ENCODE measurements at places on chromosomes 7 and 10.
A peak's percentile ranks its signal among the peaks of the same experiment; 100 is the strongest.

- DNase-seq, result no peak
Measured at GRCh38 chr10:43417950-43418768, 9.2 kb upstream of the HNRNPF start.

DNA sequence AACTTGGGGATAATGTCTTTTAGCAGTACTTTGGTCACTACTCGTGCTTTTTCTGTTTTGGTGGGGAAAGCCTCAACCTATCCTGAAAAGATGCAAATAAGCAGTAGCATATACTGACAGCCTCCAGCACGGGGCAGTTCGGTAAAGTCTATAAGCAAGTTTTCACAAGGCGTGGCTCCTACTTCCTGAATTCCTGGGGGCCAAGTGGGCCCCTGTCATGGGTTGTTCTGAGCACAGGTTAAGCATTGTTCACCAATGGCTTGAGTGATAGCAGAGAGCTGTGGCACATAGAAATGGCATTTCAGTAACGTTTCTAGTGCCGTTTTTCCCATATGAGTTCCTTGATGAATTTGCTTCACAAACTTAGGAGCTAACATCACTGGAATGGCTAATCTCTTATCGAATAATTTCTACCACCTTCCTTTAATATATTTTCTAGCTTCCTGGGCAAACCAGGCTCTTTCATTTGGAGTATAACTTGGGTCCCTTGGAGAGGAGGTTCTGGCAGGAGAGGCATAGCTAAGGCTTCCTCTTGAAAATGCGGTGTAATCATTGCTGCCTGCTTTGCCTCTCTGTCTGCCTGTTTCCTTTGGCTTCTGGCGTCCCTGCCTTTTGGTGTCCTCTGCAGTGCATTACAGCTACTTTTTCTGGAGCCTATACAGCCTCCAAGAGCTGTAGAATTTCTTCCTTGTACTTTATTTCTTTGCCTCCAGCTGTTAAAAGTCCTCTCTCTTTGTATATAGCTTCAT lies 11.7 kb upstream of the ZNF239 start:
- no peak for DNase-seq

DNA sequence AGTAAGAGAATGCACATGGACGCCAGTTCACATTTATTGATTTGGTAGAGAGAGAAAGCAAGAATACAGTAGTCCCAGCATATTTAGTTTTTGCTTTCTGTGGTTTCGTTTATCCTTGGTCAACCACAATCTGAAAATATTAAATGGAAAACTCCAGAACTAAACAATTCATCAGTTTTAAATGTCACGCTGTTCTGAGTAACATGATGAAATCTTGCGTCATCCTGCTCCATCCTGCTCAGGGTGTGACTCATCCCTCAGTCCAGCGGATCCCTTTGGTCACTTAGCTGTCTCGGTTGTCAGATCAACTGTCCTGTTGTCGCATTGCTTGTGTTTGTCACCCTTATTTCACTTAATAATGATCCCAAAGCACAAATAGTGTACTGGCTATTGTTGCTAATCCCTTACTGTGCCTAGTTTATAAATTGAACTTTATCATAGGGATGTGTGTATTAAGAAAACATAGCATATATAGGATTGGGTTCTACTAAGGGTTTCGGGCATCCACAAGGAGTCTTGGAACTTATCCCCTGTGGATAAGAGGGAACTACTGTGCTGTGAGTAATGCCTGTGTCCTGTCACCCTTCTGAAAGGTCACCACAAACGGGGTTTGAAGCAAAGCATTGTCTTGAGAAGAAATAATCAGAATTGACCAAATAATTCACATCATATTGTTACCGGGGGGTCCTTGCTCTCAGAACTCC lies 73.6 kb downstream of the OTUD1 start:
- peak; percentile 22 for DNase-seq

GRCh38 chr7:37698276-37698675 lies 14.7 kb downstream of the GPR141 start:
- no peak for DNase-seq

GRCh38 chr7:23261843-23262452 lies 15.4 kb downstream of the GPNMB start:
- DNase-seq, result peak; percentile 78

GRCh38 chr10:127872871-127873600 lies 19.7 kb downstream of the CLRN3 start:
- DNase-seq, result no peak

DNA sequence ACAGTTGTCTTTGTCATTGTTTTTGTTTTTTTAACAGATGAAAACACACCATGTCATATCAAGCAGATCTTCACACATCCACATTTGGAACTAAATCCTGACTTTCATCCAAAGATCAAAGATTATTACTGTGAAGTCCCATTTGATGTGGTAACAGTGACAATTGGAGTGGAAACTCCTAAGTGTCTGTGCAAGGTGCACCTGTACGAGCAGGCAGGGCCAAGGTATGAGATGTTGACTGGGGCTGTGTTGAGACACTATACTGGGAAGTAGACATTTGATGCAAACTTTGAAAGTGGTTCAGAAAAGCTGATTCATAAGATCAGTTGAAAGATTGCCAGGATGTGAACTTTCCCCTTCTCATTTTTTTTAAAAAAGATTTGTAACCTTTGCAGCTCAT lies 152.3 kb downstream of the CPED1 start:
- DNase-seq, result no peak

DNA sequence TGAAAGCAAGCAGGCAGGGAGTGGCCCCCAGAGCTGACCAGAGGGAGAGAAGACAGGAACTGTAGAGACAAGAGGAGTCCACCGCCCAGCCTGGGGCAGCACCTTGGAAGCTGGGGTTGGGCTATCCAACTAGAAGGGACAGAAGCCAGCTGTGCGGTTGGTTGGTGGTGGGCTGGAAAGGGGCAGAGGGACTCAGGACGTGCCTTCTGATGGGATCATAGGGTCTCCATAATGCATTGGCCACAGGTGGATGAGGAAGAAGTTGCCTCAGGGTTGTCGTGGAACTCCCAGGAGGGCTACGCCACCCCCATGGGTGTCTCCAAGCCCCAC lies 114.0 kb upstream of the RET start:
- DNase-seq, result no peak

DNA sequence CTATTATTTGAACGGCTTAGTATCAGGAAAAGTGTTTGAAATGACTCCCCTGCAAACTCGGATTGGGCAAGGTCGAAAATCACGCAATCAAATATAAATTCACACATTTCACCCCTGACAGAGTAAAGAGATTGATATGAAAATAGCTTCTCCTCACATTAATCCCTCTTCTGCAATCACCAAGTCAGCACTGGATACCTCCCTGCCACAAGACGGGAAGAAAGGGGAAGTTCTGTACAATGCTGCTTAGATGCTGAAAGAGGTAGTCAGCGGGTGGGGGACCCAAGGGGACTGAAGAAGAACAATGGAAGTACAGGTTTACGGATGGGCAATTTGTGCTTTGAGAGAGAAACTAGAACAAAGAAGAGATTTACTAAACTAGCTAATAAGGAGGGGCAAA lies 72.0 kb upstream of the ANK3 start:
- no peak for DNase-seq

DNA sequence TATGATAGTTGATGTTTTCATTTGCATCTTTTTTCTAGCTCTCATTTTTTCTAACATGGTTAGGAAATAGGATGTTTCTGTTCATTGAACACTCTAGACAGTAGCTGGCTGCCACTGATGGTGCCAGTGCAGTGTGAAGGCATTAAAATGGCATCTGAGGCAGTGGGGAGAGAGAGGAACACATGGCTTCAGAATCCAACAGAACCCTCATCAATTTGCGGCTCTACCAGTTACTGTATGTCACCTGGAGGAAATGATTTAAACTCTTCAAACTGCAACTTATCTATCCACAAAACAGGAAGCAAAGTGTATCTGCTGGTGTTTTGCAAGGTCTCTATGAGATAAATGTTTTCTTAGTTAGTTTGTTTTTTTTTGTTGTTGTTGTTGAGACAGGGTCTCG lies 305.2 kb upstream of the PRKCQ start:
- no peak for DNase-seq

DNA sequence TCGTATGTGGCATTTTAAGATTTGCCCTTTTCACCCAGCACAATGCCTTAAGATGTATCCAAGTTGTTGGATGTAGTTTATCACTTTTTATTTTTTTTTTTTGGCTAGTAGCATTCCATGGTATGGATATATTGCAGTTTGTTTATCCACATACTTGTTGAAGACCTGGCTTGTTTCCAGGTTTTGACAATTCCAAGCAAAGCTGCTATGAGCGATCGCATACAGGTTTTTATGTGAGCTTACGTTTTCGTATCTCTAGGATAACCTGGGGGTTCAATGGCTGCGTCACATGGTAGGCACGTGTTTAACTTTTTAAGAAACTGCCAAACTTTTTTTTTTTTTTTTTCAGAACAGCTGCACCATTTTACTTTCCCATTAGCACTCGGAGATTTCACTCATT lies 32.2 kb downstream of the BAIAP2L1 start:
- no peak for DNase-seq

- no peak for DNase-seq
Measured at GRCh38 chr10:132113766-132114365, 48.1 kb downstream of the JAKMIP3 start.

DNA sequence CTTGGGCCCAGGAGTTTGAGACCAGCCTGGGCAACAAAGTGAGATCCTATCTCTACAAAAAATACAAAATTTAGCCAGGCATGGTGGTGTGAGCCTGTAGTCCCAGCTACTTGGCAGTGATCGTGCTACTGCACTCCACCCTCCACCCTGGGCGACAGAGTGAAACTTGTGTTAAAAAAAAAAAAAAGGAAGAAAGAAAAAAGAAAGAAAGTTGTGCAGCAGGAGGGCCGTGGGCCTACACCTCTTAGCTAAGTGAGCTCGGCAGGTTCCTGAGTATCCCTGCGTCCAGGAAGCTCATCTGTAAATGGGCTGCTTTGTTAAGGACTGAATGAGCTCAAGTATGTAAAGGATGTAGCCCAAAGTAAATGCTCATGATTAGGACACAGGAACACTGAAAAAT lies 155.0 kb downstream of the RNF216 start:
- DNase-seq, result no peak

DNA sequence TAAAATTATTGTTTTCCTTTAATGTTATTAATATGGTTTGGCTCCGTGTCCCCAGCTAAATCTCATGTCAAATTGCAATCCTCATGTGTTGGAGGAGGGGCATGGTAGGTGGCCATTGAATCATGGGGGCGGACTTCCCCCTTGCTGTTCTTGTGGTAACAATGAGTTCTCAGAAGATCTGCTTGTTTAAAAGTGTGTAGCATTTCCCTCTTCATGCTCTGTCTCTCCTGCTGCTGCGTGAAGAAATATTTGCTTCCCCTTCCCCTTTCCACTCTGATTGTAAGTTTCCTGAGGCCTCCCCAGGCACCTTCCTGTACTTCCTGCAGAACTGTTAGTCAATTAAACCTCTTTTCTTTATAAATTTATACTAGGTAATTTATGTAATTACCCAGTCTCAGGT lies 27.5 kb downstream of the VIM start:
- no peak for DNase-seq

DNA sequence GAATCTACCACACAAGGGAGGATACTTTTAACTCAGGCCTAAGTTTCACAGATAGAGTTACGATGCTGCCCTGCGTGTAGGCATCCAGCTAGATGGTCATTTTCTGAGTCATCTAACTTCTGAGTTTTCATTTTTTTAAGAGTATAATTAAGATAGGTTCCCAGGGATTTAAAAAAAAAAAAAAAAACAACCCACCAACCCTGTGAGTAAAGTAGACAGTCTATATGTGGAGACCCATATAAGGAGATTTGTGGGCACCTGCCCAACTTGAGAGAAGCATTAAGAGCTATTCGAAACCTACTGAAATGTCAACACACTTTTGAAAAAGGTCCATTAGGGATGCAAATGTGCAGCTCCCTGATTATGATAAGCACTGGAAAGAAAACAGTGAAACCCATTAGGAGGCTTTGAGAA lies 257.3 kb downstream of the TRIL start:
- DNase-seq, result no peak

DNA sequence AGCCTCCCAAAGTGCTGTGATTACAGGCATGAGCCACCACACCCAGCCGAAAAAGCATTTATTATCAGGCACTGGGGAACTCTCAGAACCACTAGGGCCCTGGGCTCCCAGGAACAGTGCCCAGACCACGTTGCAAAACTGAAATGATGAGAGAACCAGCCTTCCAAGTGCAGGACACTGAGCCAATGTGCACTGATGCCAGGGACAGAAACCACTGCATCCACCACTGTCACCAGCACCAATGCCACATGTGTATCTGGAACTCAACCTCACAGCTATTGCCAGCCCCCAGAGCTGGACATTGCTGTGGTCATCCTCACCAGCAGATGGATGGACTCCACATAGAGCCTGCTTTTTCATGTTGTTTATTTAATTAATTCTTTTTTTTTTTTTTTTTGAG lies 28.2 kb upstream of the TPST1 start:
- no peak for DNase-seq

GRCh38 chr7:101590663-101591435 lies 38.2 kb downstream of the MYL10 start:
- no peak for DNase-seq

DNA sequence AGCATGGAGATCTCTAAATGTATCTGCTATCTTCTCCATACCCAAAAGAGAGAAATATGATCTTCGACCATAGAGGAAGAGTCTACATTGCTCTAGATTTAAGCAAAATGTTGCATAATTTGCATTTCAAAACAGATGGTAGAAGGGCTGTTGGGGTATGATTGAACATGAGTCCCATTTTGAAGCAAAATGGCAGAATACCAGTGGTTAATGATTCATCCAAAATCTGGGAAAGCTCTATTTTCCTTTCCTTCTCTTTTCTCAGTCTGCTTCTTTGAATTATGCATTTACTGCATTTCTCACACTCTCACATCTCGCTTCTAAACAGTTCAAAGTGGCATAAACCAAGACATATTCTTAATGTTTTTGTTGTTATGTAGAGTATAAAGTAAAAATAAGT lies 178.5 kb downstream of the MACC1 start:
- DNase-seq, result no peak

- DNase-seq, result no peak
Measured at GRCh38 chr10:11272915-11273389, 255.3 kb downstream of the CELF2 start.

- no peak for DNase-seq
Measured at GRCh38 chr7:43808410-43808809, 49.9 kb downstream of the BLVRA start.

DNA sequence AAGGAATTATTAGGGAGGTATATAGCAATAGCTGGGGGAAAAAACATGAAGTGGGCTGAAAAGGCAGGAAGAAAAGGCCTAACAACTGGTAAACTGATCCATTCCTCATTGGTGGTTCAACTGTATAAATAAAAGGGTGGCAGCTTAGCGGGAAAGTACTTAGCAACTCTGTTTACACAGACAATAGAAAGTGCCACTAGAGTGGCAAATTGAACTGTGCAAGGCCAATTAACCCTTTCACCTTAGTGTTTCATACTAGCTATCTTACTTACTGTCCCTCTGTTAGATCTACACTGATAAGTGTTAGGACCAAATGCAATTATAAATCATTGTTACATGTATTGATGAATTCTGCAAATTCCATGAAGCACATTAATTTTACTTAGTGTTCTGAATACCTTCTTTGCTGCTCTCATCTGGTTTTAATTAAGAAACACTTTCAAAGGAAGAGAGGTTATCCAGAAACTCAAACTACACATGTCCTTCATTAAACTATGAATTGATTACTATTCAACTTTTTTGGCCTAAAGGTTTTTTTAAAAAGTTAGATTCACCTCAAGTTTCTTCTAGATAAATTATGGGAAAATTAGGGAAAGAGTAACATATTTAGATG lies 28.0 kb downstream of the DNAJC1 start:
- no peak for DNase-seq
